ENCODE measurements at places on chromosomes 2 and 18. TPM values are rescaled to one million over a fixed set of nuclear protein-coding genes. Genes with fewer than 3 reads are reported as not detected.

DNA sequence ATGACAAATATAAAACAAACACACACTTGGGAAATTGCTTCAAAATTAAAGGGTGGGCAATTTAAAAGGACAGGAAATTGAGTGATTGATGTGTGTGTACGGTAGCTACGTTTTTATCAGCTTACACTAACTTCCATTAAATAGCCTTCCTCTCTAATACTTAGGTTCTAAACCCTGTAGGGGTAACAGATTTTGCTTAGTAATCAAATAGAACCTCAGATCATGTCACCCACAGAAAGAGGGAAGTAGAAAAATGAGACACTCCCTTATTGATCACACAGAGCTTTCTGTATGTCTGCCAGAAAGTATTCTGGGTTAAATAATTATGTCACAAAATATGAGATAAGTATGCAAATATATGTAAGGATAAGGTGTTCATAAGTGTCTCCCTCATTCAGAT is 93.3 kb downstream of the ICA1L start:
- no peak overlapping the region for H3K4me3 ChIP-seq
- no peaks in the 10 kb centered on the region for H3K4me1 ChIP-seq
- no peaks in the 10 kb centered on the region for H3K27me3 ChIP-seq
- H3K27ac ChIP-seq = no peak overlapping the region
- no peaks in the 10 kb centered on the region for H3K36me3 ChIP-seq

DNA sequence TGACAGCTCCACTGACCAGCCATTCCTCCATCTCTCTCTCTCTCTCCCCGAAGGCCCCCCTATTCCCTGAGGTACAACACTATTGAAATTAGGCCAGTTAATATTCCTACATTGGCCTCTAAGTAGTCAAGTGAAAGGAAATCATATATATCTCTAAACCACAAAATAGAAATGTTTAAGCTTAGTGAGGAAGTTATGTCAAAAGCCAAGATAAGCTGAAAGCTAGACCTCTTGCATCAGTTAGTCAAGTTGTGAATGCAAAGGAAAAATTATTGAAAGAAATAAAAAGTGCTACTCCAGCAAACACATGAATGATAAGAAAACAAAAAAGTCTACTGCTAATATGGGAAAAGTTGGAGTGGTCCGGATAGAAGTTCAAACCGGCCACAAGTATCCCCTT is 301.3 kb upstream of the RBMS1 start:
- H3K36me3 ChIP-seq = no peaks in the 10 kb centered on the region
- H3K4me3 ChIP-seq = no peak overlapping the region
- no peak overlapping the region for H3K27ac ChIP-seq
- DNase-seq = no peak
- H3K27me3 ChIP-seq = no peaks in the 10 kb centered on the region

VWC2L gene
- total RNA-seq = not detected

EPAS1 gene
- 563 TPM for total RNA-seq

Data from thyroid gland (tissue), 4 donors.